ENCODE measurements at places on chromosomes 2 and 18.

- DNase-seq = no peak
Observed at GRCh38 chr2:26455670-26456439, 22.1 kb downstream of the OTOF start.

GRCh38 chr2:17911491-17912260 lies 33.2 kb downstream of the KCNS3 start:
- no peak for DNase-seq

GRCh38 chr2:206556357-206556949 lies 85.8 kb upstream of the FAM237A start:
- peak; percentile 30 for DNase-seq

- DNase-seq = no peak
Observed at GRCh38 chr2:120320318-120320851, 25.6 kb upstream of the INHBB start.

GRCh38 chr18:76589316-76589715 lies 94.3 kb upstream of the ZNF516 start:
- no peak for DNase-seq

DNA sequence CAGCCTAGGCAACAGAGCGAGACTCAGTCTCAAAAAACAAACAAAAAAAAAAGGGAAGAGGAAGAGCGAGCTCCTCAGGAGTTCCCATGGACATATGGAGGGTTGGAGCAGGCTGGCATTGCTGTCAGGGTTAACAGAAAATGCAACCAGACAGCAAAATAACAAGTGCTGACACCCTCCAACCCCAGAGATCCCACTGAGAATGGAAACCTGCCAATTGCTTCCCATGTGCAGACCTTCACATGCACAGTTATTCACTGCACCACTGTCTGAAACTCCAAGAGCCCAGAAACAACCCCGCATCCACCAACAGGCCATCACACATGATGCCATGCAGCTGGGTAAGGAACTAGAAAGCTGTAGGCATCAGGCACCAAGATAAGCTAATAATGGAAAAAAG lies 43.5 kb downstream of the TFCP2L1 start:
- DNase-seq = no peak

DNA sequence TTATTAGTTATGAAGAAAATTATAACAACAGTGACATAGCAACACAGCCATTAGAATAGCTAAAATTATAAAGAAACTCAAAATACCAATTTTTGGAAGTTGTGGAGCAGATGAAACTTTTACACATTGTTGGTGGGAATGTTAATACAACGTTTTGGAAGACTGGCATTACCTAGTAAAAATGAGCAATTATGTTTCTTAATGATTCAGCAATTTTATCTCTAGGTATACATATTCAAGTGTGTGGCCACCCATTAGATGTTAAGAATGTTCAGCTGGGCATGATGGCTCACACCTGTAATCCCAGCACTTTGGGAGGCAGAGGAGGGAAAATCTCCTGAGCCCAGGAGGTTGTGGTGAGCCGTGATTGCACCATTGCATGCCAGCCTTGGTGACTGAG lies 78.8 kb downstream of the INSIG2 start:
- no peak for DNase-seq

- DNase-seq = no peak
Observed at GRCh38 chr2:4338345-4338744, 635.0 kb downstream of the DCDC2C start.

DNA sequence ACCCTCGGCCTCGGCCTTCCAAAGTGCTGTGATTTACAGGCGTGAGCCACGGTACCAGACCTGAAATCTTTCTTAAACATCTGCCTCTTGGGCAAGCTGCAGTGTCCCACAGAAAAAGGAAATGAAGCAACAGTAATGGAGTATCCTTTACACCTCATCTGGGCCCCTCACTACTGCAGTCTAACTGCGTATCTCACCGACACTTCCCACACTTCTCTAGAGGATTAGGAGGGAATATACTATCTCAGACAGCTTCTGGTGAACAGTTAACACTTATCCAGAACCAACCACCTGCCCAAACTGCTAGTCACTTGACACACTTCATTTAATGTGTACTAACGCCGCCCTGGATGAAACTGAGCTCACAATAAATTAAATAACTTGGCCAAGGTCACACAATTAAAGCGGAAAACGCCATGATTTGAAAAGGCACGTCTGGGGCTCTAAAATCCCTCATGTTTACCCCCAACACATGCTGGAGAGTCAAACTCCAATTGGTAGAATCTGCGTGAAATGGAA lies 993 bp downstream of the COX7A2L start:
- DNase-seq = peak; percentile 9

- no peak for DNase-seq
Observed at GRCh38 chr2:133817680-133818566, 249.7 kb upstream of the NCKAP5 start.

- no peak for DNase-seq
Observed at GRCh38 chr18:33673689-33674088, 95.7 kb downstream of the ASXL3 start.

GRCh38 chr2:189545418-189545817 lies 35.2 kb downstream of the SLC40A1 start:
- DNase-seq = no peak

DNA sequence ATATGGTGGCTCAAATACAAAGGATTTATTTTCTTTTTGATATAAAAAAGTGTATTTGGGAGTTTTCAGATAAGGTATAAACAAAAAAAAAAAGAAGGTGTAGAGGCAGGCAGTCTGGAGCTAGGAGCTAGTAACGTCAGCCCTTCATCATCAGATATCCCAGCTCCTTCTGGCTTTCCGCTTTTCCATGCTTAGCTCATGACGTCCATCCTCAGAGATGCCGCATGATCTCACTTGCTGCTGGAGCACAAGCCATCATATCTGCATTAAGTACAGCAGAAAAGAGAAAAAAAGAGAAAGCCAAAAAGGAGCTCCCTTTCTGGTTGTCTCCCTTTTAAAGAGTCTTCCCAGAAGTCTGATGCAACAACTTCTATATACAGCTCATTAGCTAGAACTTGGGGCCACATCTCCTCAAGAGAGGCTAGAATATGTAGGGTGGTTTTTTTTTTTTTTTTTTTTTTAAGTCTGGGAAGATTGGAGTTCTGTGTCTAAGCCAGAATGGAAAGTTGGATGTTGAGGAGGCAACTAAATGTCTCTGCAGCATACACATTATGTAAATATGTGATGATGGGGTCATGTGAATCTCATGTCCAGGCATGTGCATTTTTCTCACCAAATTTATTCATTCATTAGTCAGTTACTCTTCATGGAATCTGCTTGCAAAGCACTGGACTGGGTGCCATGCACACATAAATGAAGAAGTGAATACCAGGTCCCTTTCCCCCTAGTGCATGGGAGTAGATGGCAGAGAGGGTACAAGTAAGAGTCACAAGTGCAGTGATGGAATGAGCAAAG lies 52.3 kb downstream of the DDX1 start:
- DNase-seq = no peak

- DNase-seq = no peak
Observed at GRCh38 chr2:9910699-9911098, 40.8 kb upstream of the GRHL1 start.

DNA sequence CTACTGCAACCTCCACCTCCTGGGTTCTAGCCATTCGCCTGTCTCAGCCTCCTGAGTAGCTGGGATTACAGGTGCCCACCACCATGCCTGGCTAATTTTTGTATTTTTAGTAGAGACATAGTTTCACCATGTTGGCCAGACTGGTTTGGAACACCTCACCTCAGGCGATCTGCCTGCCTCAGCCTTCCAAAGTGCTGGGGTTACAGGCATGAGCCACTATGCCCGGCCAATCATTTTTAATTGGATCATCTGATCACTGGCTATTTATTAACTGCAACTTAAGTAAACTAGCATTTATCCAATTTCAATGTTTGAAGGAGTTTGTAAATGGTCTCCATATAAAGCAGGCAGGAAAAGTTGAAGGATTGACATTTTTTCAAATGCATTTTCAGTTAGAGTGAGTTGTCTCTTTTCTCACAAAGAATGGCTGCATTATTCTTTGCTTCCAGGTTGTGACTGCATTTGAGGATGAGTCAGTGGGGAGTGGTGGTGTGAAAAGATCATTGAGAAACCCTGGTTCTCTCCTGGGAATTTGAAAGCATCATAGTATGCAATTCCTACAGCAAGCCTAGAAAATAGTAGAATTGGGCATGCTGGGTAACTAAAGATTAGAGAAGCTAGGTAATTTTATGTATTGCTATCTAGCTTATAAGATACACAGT lies 431.1 kb upstream of the ZEB2 start:
- no peak for DNase-seq

DNA sequence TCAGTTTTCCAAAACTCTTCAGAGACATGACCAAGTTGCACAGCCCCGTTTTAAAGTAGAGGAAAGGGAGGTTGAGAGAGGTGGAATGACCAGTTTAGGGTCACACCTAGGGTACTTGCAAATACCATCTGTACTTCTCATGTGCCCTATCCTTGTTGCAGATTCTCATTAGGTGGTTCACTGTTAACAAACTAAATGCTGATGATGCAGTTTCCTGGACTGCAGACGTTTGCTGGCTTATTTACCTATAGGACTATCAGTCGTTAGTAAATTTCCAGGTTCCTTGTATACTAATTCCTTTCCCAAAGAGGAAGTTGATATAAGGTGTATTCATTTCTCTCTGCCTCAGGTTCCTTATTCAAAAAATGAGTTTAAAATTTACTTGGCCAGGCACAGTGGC lies 1.4 kb downstream of the FARP2 start:
- no peak for DNase-seq

- no peak for DNase-seq
Observed at GRCh38 chr2:118241128-118241527, 152.9 kb downstream of the INSIG2 start.

DNA sequence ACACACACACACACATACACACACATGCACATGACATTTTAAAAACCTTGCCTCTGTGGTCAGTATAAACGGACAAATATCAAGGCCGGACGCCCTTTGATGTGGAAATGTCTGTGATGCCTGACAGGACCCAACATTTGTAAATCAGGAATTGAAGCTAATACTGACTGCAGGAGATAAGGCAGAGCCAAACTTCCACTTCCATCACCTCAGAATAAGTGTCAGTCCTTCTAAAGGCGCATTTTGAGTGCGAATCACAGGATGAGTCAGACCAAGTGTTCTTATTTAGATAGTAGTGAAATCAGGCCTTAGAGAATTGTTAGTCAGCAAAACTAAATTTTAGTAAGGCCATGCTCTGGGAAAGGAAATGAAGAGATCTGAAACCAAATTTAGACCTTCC lies 211.7 kb upstream of the LRATD1 start:
- DNase-seq = no peak

GRCh38 chr2:159098921-159099411 lies 130.5 kb downstream of the TANC1 start:
- no peak for DNase-seq

DNA sequence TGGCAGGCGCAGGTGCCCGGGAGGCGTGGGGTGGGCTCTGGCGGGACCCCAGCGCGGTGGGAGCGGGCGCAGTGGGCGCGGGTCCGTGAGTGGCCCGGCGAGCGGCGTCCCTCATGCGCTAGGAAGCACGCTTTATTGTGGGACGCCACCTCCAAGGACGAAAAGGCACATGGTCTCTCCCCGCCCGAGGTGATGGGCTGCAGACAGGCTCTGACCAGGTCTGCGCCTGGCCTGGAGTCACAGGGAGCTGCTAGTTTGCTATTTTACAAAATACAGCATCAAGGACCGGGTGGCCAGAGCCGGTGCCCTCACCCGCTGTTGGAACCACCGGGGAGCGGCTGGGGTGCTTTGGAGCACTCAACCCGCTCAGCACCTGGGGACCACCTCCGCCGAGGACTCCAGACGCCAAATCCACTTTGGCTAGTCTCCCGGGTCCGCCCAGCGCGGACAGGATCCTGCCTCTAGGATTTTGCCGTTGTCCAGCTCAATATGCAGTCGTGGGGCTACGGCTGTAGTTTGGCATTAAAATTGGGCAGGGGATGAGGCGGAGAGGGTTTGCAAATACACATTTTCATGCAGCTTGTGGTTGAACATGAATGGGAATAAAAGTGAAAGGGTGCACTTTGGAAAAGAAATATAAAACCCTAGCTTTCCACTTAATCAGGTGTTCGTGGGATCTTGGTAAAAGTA lies 65.4 kb downstream of the LRRFIP1 start:
- DNase-seq = no peak

DNA sequence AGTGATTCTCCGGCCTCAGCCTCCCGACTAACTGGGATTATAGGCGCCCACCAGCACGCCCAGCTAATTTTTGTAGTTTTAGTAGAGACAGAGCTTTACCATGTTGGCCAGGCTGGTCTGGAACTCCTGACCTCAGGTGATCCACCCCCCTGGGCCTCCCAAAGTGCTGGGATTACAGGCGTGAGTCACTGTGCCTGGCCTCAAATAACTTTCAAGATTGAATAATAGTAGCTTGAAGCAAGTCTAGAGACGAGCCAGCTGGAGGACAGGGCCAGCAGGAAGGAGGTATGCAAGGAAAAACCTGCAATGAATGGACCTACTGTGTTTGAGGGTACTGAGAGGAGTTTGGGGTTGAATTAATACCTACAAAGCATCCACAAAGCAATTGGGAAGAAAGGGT lies 87.5 kb downstream of the MSH2 start:
- DNase-seq = no peak

DNA sequence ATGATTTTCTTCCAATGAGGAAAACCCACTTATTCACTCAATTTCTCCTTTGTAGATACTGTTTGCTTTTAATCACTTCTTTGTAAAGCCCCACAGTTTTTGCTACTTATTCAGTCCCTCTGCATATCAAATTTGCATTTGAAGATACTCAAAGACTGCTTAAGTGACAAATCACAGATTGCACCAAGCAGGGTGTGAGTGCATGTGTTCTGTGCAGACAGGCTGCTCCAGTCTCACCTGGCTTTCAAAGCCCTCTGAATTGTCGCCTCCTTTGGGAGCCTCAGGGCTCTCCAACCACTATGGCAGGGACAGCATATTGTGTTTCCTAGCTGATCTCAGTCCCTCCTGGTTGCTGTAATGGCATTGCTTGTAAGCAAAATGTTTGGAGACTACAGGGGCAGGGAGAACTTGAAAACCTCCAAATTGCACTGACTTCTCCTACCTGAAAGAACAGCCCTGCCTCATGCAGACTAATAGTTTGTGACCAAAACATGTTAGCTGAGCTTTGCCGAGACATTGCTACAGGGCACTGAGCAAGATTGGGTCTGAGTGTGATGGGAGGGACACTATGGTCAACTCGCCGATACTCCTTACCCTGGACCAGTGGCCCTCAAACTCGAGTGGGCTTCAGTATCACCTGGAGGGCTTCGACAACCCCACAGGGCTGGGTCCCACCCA lies 96.8 kb downstream of the POLE4 start:
- DNase-seq = no peak

GRCh38 chr2:39119732-39120520 lies 925 bp downstream of the SOS1 start:
- peak; percentile 57 for DNase-seq

- DNase-seq = no peak
Observed at GRCh38 chr2:5093518-5093917, 598.7 kb upstream of the SOX11 start.

GRCh38 chr2:158637357-158637756 lies 157.8 kb upstream of the DAPL1 start:
- no peak for DNase-seq

- DNase-seq = no peak
Observed at GRCh38 chr2:224994242-224994823, 47.9 kb downstream of the DOCK10 start.

DNA sequence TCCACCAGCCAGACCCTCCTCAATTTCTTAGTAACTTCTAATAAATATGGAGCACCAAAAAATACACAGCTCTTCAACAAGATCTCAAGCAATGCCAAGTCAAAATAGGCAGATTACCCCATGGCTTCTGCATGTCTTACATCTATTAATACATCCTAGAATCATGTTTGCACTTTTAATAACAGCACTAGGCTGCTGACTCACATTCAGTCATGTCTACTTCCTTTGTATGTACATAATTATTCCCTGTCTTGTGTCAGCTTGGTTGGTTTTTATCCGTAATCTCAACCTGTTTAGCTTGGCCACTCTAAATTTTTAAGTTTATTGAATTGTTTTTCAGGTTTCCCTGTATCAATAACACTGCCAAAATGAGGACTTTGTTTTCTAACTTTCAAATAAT lies 420.1 kb upstream of the ACVR2A start:
- DNase-seq = no peak
